Stimulated activated CD8-positive, alpha-beta memory T cell treated with anti-CD3 and anti-CD28 coated beads, Interleukin-7, amount 100 ng/mL, for 1 hour (primary cell): ENCODE measurements at places on chromosomes 3 and 15.

- DNase-seq, result no peak
These were observed 189.1 kb downstream of the SHQ1 start for GRCh38 chr3:72659188-72659587.

- DNase-seq, result no peak
These were observed 18.6 kb downstream of the SSUH2 start for GRCh38 chr3:8625991-8626390.

DNA sequence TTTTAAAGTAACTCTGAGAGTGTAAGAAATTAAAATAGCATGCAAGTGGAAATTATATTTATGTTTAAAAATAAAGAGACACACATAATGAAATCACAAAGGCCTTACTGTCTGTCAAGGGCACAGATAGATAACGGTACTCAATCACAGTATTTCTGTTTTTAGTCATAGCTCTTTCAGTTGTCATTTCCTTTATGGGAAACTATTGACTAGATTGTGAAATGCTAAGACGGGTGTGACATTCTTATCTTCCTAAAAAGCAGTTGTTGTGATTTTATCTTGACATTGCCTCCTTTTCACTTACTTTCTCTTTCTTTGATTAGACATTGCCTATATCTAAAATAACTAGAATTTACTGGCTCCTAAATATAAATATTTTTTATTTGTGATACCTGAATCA lies 100.1 kb upstream of the PLSCR5 start:
- no peak for DNase-seq

DNA sequence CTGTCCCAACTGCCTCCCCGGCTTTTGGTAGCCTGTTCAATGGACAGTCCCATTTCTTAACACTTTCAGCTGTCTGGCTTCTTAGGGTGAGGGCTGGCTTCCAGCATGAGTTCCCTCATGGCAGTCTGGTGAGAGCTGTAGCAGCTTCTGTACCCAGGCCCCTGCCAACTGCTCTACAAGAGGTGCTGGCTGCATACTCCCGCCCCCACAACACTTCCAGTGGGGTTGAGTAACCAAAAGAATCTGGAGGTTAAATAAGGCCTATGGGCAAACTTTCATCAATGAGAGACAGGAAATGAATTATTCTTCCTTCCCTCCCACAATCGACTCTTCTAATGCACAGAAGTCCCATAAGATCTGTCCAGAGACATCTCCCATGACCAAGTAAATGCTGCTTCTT lies 145.0 kb downstream of the NEK10 start:
- DNase-seq, result no peak

GRCh38 chr3:10292505-10293419 lies at the start of gene GHRL:
TSS of gene GHRL (minus strand) at chr3:10292947. CDS start at chr3:10290180, 2,767 bp downstream.
- no peak for DNase-seq
